ENCODE measurements at places on chromosomes 4 and X.

DNA sequence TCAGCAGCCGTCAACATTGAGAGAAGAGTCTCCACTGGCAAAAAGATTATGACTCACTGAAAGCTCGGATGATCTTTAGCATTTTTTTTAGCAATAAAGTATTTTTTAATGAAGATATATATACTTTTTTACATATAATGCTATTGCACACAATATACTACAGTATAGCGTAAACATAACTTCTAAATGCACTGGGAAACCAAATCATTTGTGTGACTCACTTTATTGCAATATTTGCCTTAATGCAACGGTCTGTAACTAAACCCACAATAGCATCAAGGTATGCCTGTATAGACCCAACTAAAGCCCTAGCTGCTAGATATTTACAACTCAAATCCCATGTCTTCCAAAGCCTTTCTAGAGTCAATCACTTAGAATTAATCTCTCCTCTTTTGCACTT is 52.3 kb upstream of the EDNRA start:
- DNase-seq: no peak

- no peak for DNase-seq
Observed at GRCh38 chrX:56763556-56764152, 34.6 kb downstream of the NBDY start.

- no peak for DNase-seq
Observed at GRCh38 chr4:53234669-53235068, 131.2 kb downstream of the SCFD2 start.

DNA sequence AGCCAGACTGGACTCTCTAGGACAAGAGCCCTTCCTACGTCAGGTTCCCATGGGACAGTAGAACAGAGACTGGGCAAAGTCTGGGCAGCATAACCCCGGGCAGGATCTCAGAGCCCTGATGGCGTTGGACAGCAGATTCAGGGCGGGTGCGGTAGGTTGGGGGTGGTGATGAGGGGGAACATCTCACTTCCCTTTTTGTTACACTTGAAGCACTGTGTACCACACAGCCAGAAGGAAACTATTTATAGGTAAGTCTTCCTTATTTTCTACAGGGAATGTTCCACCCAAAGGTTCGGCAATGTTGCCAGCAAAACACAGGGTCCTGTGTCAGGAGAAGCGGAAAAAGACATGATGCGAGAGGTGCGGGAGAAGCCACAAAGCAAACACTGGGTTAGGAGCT is 54.3 kb downstream of the TSC22D3 start:
- no peak for DNase-seq

GRCh38 chrX:152405561-152405960 is 45.6 kb downstream of the GABRA3 start:
- DNase-seq: no peak

- no peak for DNase-seq
Observed at GRCh38 chr4:107757864-107758476, 37.9 kb upstream of the PAPSS1 start.

DNA sequence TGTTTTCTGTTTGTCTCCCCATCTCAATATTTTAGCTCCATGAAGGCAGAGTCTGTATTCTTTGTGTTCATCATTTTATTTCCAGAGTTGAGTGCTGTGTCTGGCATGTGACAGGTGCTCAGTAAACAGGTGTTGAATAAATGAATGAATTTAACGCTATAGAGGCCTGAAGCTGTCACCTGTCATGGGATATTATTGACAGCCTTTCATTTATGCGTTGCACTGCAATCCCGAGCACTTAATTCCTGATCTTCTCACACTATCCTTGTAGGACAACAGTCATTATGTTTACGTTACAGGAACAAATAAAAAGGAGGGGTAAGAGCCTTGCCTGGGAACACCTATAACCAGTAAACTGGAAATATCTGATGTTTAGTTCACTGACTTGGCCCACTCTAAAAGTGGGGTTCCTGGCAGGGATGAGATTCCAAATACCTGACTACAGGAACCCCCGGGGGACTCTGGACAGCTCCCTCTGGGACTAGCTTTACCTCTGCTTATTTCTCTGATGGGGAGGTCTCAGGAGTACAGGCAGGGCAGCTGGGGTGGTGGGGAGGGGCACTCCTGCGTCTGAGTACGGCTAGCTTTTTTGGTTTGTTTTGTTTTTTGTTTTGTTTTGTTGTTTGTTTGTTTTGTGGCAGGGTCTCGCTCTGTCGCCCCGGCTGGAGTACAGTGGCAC is 36.6 kb downstream of the SEL1L3 start:
- no peak for DNase-seq

DNA sequence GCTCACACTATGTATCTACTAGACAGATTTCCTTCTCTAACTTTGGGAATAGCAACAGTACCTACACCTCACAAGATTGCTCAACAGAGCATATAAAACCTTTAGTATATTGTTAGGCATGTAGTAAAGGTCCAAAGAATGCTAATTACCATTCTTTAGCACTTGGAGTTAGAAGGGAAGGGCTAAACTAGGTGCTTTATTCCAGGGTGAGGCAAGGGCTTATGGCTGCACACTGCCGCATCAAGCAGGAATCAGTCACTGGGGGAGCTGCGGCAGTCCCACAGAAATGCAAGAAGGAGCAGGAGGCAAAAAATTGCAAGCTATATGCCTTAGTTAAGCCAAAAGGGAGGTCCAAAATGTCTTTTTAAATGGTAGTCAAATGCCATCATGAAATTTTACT is 162.7 kb downstream of the PPP3CA start:
- no peak for DNase-seq

GRCh38 chr4:83129264-83129663 is 14.7 kb upstream of the PLAC8 start:
- no peak for DNase-seq

- DNase-seq: no peak
Observed at GRCh38 chr4:38162240-38162784, 202.1 kb downstream of the PTTG2 start.

- DNase-seq: peak; percentile 65
Observed at GRCh38 chrX:18983666-18984380, at the start of gene PHKA2. Gene PHKA2 (minus strand): TSS chrX:18984114. CDS start chrX:18983932, 182 bp downstream.

DNA sequence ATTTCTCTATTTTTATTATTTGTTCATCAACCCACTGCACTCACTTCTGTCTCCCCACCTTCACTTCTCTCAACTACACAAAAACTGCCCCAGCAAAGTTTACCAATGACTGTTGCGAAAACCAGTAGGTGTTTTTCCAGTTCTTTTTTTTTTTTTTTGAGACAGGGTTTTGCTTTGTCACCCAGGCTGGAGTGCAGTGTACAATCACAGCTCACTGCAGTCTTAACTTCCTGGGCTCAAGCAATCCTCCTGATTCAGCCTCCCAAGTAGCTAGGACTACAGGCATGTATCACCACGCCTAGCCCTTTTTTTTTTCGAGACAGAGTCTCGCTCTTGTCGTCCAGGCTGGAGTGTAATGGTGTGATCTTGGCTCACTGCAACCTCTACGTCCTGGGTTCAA is 24.1 kb upstream of the HPRT1 start:
- no peak for DNase-seq

DNA sequence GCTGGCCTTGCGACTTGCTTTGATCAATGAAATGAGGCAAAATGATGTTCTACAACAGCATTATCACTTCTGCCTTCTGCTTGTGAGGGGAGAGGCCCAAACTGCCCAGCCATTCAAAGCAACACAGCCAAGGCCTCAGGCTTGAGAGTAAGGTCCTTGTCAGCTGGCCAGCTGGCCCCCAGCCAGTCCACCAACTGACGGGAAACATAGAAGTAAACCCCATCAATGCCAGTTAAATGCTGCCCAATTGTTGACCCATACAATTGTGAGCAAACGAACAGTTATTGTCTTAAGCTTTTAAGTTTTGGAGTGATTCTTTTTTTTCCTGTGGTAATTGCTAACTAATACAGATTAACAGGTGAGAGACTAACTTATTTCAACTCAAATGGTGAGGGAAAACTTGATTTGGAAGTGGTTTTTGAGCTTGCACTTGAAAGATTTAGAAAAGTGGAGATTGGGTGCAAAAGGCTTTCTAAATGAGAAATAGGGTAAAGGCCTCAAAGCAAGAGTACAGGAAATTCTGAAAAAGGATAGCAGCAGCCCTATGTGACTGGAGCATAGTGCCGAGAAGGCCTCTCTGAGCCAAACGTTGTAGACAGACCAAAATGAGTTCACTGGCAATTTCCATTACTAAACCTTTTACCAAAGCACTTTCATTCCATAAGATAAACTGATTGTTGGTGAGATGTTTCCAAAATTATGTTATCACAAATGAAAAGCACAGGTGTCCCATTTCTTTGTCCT is 66.9 kb downstream of the ARHGEF38 start:
- DNase-seq: peak; percentile 66

- no peak for DNase-seq
Observed at GRCh38 chr4:152747444-152747843, 32.1 kb downstream of the TIGD4 start.

- no peak for DNase-seq
Observed at GRCh38 chr4:182093431-182093831, 149.8 kb upstream of the TENM3 start.

DNA sequence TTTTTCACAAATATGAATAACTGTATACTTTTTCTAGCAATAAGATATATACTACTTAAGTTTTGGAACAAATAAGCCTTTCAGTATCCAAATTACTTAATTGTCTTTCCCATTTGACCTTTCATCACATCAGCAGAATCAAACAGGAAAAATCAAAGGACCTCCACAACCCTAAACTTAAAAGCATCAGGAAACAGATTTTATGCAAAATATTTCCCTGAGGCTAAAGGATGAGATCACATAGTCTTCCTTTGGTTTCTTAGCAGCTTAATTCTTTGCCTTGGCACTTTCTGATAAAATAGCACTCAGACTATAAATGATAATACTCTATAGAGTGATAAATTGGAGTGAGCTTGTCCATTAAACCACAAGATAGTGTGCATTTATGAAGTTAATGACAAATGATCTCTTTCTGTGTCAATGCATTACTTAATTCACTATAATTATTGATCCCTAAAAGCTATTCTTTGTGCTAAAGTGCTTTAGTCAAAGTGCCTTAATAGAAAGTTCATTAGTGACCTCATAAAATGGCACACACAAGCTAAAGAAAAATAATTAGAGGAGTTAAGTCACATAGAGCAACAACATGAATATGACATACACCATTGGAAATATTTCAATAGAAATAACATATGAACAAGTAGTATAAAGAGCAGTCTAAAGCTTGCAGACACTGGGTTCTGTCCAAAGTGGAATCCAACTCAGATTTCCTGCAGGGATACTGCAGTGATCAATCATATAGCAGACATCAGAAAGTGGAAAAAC is 15.7 kb upstream of the NDST3 start:
- DNase-seq: no peak

- no peak for DNase-seq
Observed at GRCh38 chr4:3444351-3445110, 2.8 kb downstream of the HGFAC start.

- DNase-seq: no peak
Observed at GRCh38 chr4:111027526-111027925, 404.6 kb upstream of the PITX2 start.

DNA sequence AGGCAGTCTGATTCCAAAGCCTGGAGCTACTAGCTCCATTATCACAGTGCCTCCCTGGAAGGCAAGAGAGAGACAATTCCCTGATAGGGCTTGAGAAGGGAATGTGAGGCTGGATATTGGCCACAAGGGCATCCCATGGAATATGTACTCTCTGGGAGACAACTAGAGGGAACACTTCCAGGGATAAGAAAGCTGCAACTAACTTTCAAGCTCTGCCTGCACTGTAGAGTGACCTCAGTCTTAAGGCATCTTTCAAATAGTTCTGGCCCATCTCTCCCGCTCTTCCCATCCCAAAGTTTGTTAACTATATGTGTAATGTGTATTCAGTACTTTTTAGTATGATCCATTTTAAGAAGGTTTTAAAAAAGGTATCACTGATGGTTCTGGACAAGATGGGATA is 13.1 kb upstream of the RNF212 start:
- DNase-seq: no peak
